ENCODE measurements at places on chromosomes 6 and 20.

GRCh38 chr20:36467076-36467999, 74.0 kb upstream of the MYL9 start:
- peak; percentile 60 for DNase-seq

DNA sequence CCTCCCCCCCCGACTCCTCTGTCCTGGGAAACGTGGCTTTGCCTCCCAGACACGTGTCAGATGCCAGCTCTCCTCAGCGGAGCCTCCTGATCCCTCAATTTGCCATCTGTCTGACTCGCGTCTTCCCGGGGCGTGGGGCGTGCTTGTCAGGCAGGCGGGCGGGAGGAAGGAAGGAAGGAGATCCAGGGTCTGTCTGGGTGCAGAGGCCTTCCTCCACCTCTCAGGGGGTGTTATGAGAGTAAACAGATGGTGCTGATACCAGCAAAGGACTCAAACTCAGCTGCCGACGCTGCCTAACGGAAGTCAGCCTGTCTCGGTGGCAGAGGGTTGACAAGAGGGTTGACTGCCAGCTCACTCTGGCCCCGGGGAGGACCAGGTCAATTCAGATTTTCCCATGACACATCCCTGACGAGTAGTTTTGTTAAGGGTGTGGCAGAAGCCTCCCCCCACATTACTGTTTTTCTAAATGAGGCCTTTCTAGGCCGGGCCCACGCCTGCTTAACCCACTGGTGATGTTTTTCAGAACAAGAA, 17.0 kb downstream of the UQCC2 start:
- DNase-seq = no peak

GRCh38 chr6:4979426-4979825, 24.4 kb downstream of the RPP40 start:
- DNase-seq = no peak

DNA sequence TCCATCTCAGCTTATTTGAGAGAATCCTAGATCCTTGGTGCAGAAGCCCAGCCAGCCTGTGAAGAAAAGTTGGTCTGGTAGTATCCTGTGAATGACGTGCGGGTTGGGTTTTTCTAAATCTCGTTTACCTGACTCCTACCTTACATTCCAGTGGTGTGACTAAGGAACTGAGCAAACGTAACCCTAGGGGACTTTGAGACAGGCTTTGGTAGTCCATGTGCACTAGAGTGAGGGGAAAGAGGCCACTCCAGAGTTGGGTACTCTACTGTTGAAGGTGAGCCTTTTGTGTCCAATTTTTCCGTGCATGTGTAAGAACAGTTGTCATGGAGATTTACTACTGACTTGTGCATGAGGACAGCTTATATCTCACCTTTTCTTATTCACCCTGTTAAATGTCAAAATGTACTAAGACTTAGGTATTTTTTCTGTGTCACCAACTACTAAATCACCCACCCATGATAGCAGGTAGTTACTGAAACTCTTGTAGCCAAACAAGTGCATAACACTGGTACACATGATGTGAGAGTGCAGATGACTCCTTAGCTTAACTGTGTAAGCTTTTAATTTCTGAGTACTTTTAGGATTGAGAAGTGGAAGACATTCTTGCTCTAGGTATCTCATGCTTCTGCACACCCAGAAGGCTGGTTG, 26.3 kb upstream of the PLCG1 start:
- no peak for DNase-seq

- DNase-seq = no peak
These were observed 9.0 kb downstream of the EXOC2 start for GRCh38 chr6:683742-684440.

DNA sequence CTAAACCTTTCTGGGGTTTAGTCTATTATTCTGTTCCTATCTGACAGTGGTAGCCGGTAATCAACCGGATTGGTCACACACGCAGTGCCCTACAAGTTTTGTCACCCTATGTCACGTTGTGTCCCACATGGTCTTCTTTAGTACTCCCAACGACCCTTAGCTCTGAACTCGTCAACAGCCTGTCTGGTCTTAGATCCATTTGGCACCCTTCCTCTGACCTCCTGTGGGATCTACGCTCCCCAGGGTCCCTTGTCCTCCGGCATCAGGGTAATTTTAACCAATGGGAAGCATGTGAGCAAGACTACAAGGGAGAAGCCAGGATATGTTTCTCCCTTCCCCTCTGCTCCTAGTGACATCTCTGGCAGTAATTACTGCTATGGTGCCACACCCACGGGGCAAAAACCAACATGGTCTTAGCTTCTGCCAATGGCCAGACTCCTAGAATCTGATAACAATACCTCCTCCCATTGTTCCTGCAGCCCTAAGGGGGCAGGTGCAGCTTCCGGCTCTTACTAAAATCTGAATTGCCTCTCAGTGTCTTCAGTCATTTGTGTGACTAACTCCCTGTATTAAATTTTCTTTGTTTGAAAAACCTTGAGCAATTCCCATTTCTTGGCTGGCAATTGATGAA, 56.6 kb downstream of the MAFB start:
- no peak for DNase-seq

- no peak for DNase-seq
These were observed 173.6 kb upstream of the SGK1 start for GRCh38 chr6:134491477-134491876.

DNA sequence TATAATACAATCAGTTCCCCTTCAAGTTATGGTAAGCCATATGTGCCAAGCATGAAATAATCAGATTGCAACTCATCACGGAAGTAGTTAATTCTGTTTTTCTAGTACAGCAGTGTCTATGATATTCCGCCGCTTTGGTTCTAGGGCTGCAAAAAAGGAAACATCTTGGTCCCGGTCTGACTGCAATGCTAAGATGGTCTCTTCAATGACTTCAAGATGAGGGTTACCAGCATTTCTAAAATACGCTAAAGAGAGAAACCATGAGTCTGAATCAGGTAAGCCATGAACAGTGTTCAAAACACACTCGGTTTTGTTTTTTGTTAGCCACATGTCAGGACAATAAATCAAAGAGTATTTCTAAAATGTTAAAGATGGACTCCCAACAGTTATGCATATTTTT, 3.2 kb upstream of the ANKRD60 start:
- no peak for DNase-seq

GRCh38 chr6:149134511-149134933, 183.0 kb upstream of the TAB2 start:
- DNase-seq = no peak

GRCh38 chr6:22658934-22659333, 89.6 kb downstream of the HDGFL1 start:
- no peak for DNase-seq

DNA sequence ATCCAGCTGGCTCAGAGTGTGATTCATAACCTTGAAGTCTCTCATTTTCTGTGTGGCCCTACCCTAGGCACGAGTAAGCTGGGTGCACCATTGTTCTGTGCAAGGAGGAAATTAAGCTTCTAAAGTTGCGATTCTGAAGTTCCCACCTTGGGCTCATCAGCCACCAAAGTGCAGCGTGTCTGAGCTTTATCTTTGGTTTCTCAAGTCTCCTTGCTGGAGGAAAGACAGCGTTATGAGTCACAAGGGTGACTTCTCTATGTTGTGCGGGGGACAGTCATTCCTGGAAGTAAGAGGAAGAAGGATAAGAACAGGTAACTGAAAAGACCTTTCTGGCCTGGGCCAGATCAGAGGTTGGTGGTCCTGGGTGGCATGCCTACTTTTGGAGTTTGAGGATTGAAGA, 16.8 kb downstream of the MRAP2 start:
- DNase-seq = no peak

- DNase-seq = no peak
These were observed 365.2 kb upstream of the POU3F2 start for GRCh38 chr6:98469141-98469540.

DNA sequence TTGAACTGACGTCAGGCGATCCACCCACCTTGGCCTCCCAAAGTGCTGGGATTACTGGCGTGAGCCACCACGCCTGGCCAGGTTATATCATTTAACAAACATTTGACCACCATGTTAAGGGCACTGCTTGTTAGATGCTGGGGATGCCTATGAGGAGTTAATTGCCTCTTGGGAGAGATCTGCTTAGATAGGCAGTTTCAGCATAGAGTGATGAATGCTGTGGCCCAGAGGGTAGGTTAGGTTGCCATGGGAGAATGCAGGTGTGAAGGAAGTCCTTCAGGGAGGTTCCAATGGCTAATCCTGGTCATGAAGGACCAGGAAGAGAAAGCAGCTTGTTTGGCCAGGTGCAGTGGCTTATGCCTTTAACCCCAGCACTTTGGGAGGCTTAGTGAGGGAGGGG, 17.0 kb downstream of the PHF20 start:
- no peak for DNase-seq

GRCh38 chr20:20690676-20691476, 21.6 kb downstream of the RALGAPA2 start:
- no peak for DNase-seq

- no peak for DNase-seq
These were observed 79.2 kb downstream of the CBFA2T2 start for GRCh38 chr20:33568868-33569801.

DNA sequence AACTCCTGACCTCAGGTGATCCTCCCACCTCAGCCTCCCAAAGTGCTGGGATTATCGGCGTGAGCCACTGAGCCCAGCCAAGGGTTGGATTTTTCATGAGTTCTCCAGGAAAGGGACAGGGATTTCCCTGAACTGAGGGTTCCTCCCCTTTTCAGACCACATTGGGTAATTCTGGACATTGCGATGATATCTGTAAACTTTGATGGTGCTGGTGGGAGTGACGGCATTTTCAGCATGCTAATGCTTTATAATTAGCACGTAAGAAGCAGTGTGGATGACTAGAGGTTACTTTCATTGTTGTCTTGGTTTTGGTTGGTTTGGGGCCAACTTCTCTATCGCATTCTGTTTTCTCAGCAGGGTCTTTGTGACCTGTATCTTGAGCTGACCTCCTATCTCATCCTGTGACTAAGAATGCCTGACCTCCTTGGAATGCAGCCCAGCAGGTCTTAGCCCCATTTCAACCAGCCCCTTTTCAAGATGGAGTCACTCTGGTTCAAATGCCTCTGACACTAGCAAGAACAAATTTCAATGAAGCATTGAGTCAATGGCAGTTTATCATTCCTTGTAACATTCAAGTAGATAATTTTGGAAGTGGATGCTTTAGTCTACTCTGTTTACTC, 156.5 kb downstream of the TTLL2 start:
- no peak for DNase-seq

DNA sequence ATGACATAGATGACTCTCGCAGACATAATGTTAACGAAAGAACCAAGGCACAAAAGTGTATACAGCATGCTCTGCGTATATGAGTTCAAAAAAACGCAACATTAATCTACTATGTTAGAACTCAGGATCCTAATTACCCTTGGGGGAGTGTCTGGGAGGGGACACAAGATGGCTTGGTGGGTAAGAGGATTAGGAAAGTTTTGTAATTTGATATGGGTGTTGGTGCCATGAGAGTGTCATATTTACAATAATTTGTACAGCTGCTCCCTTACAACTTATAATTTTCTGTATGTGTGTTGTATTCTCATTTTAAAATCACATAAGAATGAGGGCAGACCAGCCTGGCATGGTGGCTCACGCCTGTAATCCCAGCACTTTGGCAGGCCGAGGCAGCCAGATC, 38.6 kb downstream of the TFEB start:
- DNase-seq = no peak

Measured in SW 1271 (cell line).